ENCODE measurements at places on chromosomes 4 and X.

GRCh38 chr4:17667653-17668201 is 53.3 kb downstream of the MED28 start:
- no peak for DNase-seq

DNA sequence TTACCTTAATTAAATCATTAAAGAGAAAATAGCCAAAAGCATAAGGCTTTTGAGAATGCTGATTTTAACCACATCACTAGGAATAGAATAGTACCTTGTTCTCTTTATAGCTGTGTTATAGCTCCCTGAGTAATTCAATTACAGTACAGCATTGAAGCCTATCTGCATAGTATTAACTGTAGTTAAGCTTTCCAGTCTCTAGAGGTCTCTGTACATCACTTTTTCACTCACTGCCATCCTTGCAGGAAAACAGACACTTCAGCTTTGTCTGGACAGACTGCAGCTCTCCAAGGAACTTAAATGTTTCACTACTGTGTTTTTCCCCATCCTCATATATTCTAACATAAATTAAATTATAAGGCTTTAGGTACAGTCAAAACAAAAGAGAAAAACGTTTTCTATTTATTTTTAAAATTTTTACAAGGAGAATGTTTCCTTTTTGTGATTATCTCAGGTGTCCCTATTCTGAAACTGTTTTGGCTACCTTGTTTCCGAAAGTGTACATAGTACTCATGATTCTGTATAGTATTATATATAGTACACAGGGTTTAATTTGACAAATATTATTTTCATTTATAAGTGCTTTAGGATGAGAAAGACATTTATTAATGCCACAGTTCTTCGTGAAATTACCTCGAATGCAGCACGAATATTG is 407.9 kb downstream of the PCDH18 start:
- no peak for DNase-seq

- DNase-seq: no peak
Observed at GRCh38 chr4:154743683-154744340, at the start of gene LRAT. Gene LRAT, plus strand, starts transcription at chr4:154744000. Its CDS starts 327 bp downstream, at chr4:154744327.

GRCh38 chrX:34877436-34877835 is 65.2 kb upstream of the FAM47B start:
- no peak for DNase-seq

GRCh38 chrX:5142644-5143043 is 1086.0 kb downstream of the NLGN4X start:
- no peak for DNase-seq

DNA sequence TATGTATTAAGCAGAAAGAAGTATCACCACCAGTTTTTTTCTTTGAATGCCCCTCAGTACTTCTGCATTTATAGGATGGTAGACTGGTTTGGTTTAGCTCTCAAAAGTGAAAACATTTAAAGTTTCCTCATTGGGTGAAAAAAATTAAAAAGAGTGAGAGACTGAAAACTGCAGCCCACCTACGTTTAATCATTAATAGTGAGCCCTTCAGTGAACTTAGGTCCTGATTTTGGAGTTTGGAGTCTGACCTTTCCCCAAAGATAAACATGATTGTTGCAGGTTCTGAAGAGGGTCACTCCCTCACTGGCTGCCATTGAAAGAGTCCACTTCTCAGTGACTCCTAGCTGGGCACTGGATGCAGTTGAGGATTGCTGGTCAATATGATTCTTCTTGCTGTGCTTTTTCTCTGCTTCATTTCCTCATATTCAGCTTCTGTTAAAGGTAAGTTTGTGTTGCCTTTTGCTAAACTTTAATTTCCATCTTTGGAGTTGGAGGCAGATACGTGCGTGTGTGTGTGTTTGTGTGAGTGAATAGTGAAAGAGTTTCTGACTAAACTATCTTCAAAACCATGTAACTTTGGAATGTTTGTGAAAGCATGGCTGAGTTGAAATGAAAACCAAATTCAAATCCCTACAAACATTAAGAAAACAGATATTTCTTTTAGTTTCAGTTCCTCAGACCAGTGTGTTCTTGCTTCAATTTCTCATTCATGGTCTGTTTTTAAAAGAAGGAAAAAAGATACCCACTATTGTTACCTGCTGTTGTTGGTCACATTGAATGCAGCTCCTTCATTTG is at the start of gene MTTP:
TSS of gene MTTP (plus strand) at position 295 of the 795 bp plus-strand sequence. CDS start at position 381, 86 bp downstream.
- no peak for DNase-seq

DNA sequence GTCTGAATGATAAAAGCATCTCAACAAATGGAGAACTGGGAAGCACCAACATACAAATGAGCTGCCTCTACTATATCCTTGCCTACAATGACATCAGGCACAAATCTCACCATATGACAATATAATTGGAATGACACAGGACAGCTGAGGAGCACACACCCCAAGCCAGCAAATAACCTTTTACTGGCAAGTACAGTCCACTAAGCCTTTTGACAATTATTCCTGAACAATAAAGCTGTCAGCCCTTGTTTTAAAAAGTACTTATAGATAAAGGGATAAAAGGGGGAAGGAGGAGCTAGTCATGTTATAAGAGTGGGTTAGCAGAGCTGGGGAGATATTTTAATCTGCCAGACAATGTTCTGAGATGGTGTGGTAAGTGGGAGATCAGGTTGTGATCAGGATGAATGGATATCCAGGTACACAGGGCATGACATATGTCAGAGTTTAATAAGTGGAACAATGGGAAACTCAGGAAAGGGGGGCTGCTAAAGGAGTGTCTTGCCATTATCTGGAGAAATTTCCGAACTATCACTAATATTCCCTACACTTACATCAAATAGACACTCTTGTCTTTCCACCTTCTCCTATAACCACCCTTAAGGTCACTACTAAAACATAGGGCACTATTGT is 127.6 kb downstream of the GPC3 start:
- no peak for DNase-seq

- no peak for DNase-seq
Observed at GRCh38 chrX:19133231-19133630, 11.0 kb upstream of the ADGRG2 start.

DNA sequence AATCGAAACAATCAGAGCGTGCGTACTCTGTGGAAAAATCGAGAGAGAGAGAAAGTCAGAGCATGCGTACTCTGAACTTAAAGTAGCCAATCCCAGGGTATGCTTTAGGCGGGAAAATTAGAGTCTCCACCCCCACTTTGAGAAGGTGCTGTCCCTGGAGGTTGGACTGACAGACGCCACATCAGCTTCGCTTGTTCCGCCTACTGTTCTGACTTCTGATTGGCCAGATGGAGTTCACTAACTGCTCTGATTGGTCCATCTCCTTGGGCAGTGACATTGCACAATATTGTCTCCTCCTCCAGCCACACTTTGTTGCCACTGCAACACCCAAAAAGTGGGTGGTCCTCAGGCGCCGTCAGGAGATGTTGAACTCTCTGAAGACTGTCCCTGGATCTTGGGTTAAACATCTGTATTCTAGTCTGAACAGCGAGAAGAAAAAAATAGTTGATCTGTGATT is at the start of gene SSX5:
TSS of gene SSX5 (minus strand) at position 51 of the 457 bp plus-strand sequence. CDS start 1,437 bp downstream, outside the sequence.
- DNase-seq: no peak

GRCh38 chr4:185019456-185020292 is 1.4 kb downstream of the HELT start:
- no peak for DNase-seq

GRCh38 chr4:163587867-163588266 is 93.4 kb downstream of the TMA16 start:
- DNase-seq: no peak

DNA sequence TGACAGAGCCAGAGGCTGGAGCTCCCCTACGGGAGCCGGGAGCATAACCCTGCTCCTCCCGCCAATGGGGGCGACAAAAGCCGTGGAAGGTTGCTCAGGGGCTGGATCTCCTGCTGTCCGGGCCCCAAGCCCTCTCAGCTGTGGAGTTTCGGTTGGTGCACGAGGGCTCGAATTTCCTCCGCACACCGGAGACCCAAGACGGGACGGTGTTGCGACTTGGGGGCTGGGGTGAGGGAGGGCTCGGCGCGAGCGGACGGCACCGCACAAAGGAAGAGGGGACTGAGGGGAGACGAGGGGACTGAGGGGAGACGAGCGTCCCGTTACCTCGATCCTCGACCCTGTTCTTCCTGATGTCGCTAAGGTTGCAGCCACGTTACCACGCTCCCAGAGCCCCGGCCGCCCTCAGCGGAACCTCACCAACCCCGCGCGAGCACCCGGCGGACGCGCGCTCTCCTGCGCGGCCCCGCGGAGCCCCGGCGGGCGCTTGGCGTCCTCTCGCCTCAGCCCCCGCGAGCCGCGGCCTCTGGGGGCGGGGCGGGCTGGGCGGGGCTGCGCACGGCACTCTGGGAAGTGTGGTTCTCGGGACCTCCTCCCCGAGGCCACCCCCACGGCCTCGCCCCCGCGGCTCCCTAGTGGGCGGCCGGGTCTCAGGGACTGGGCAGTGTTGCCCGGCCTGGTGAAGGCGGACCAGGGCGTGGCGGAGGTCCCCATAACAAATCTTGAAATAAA is at the start of gene KLHL8:
TSS of gene KLHL8 (minus strand) at position 525 of the 729 bp plus-strand sequence. CDS start 25,079 bp downstream, outside the sequence.
- DNase-seq: peak; percentile 84

GRCh38 chrX:130086447-130087206 is 23.7 kb downstream of the ELF4 start:
- DNase-seq: no peak

DNA sequence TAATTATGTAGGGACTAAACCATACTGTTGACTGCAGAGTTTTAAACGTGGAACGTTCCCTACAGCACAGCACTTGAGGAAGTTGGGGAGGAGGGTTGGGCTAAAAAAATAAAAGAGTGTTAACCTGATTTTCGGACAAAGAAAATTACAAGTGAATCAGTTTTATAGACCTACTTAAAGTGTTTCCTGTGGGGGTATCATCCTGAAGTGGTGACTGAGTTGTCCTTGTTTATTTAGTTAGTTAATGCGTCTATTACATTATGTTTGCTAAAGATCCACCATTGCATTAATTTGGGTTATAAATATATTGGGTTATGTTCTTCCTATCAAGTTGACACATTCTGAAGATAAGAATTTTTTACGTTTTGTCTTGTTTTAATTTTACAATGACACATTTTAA is 14.7 kb downstream of the UNC5C start:
- DNase-seq: no peak

GRCh38 chrX:38375891-38376290 is 23.5 kb downstream of the OTC start:
- DNase-seq: no peak

- DNase-seq: no peak
Observed at GRCh38 chr4:133186210-133186609, 37.1 kb downstream of the PCDH10 start.

- no peak for DNase-seq
Observed at GRCh38 chrX:45824471-45824870, 623.8 kb upstream of the DIPK2B start.

DNA sequence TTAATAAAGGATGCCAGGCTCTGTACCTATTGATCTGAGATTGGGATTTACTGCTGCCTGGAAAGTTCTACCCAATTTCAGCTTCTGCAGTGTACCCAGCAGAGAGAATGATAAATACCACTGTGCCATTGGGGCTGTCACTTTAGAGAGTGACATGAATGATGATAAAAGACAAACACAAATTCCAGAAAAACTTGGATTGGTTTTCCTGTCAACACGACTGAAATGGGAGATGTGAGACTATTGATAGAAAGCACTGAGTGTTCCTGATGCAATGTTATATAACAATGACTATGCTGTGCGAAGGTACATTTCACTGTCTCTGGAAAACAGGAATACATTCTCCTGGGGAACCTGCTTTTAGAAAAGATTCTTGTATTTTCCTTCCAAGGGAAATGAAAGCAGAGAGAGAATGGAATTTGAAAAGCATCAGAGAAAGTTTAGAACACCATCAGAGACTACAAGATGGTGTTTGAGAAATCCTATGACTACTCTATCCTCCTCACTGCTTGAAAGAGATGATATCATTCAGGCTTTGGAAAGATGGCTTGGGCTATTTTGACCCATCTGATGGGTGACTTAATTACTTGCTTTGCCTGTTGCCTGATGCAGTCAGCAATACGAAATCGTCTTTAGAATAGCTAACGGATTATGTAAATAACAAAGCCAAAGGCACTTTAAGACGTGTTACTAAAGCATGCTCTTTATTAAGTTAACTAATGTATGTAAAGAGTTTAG is 49.7 kb downstream of the MID1IP1 start:
- DNase-seq: no peak

GRCh38 chr4:172050911-172051310 is 237.7 kb downstream of the GALNTL6 start:
- no peak for DNase-seq

- DNase-seq: no peak
Observed at GRCh38 chr4:18435781-18436180, 414.2 kb upstream of the LCORL start.

- no peak for DNase-seq
Observed at GRCh38 chrX:155070038-155070437, 898 bp downstream of the CMC4 start.

DNA sequence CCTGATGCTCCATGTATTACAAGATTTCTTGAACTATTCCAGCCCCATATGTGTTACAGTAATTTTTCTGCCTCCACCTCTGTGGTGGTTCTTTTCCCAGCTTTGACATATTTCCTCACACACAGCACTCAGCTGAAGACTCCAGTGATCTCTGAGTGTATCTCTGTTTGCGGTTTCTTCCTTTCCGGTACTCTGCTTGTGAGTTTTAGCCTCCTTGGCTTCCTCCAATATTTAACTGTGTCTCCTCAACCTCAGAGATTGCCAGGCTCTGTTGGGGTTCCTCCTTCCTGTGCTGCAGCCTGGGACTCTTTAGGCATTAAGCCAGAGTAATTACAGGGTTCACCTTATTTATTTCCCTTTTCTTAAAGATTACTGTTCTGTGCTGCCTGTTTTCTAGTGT is 73.2 kb downstream of the NFKB1 start:
- no peak for DNase-seq

DNA sequence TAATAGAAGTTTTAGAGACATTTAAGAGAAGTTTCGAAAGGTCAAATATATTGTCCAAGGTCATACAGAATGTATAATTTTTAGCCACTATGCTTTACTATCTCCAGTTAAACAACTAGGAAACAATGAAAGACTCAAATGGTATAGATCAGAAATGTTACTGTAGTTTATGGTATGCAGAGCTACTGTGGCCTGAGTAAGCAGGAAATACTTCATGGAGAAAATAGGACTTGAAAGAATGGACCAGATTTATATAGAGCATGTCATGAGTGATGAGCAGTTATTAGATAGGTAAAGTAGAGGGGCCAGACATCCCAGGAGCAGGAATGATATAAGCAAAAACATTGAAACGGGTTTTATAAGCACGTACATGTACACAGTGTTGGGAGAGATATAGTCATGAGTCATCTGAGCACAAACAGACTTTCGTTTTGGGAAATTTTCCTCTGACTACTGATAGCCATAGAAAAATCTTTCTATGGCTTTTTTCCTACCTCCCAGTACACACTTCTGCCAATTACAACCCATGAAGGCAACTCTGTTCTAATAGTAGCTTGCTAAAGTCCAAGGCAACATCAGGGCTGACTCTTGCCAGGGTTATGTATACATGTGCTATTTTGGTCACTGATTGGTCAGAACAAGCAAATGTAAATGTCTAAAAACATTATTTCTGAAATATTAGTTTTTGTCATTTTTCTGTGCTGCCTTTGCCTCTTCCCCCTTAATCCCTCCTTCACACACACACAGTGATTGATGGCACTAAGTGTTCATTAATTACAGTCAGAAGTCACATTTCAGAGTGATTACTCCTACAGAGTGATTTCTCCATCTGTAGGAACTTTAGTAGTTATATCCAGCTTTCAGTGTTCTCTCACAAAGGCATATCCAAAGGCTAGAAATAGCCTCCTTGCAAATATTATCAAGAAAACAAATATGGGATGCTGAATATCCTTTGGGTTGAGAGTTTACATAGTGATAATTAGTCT is 198.7 kb downstream of the ENOX2 start:
- DNase-seq: no peak

- no peak for DNase-seq
Observed at GRCh38 chrX:136080766-136081165, 66.6 kb upstream of the FHL1 start.

GRCh38 chr4:147737623-147738022 is 5.7 kb downstream of the ARHGAP10 start:
- DNase-seq: no peak

- DNase-seq: no peak
Observed at GRCh38 chrX:8760021-8760420, 28.1 kb upstream of the ANOS1 start.
